Esophagus squamous epithelium (tissue), 5 donors: ENCODE measurements at places on chromosomes 12 and 14.

DNA sequence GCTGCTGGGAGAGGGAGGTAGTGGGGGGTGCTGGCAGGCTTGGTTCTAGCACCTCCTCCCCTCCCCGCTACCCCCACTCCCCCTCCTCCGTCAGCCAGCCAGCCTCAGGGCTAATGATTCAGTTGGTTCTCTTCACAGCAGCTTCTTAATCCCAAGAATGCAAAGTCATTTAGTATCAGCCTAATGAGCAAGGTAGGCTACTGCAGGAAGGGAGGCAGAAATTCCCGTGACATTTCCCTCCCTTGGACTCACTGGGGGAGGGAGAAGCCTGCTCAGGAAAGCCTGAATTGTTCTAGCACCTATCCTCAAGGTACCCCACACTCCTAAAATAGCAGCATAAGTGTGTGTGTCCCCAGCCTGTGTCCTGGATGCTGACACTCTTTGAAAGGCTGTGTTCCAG is 29.8 kb downstream of the ITPK1 start:
- H3K4me3 ChIP-seq = no peak overlapping the region
- no peak for DNase-seq
- H3K36me3 ChIP-seq = no peaks in the 10 kb centered on the region
- no peaks in the 10 kb centered on the region for H3K27me3 ChIP-seq
- H3K4me1 ChIP-seq = peaks cover 30% of the 10 kb centered on the region

GRCh38 chr12:109445191-109445609 is 31.9 kb downstream of the KCTD10 start:
- peaks cover 12% of the 10 kb centered on the region for H3K36me3 ChIP-seq
- H3K27ac ChIP-seq = no peak overlapping the region
- no peaks in the 10 kb centered on the region for H3K4me1 ChIP-seq

GRCh38 chr14:91858536-91859275 is 8.6 kb downstream of the TC2N start:
- H3K27ac ChIP-seq = no peak overlapping the region
- H3K4me3 ChIP-seq = no peak overlapping the region
- H3K4me1 ChIP-seq = peaks cover 25% of the 10 kb centered on the region
- no peaks in the 10 kb centered on the region for H3K36me3 ChIP-seq
- no peaks in the 10 kb centered on the region for H3K27me3 ChIP-seq

GRCh38 chr12:53972152-53972702 is 699 bp upstream of the HOXC11 start:
- no peak for DNase-seq
- no peak overlapping the region for H3K27ac ChIP-seq
- peaks cover 96% of the 10 kb centered on the region for H3K27me3 ChIP-seq
- peaks cover 20% of the 10 kb centered on the region for H3K4me1 ChIP-seq

GRCh38 chr12:1552171-1552570 is 42.2 kb downstream of the FBXL14 start:
- DNase-seq = no peak
- no peaks in the 10 kb centered on the region for H3K27me3 ChIP-seq

GRCh38 chr12:124326871-124327270 is 32.0 kb downstream of the RFLNA start:
- no peak overlapping the region for H3K4me3 ChIP-seq
- H3K36me3 ChIP-seq = peaks cover 86% of the 10 kb centered on the region
- peak overlapping the region; percentile 73 for H3K27ac ChIP-seq
- no peaks in the 10 kb centered on the region for H3K27me3 ChIP-seq
- H3K4me1 ChIP-seq = peaks cover 4% of the 10 kb centered on the region

GRCh38 chr14:36279306-36280190 is 40.9 kb downstream of the MBIP start:
- no peaks in the 10 kb centered on the region for H3K36me3 ChIP-seq
- no peak for DNase-seq
- H3K4me3 ChIP-seq = no peak overlapping the region
- H3K27me3 ChIP-seq = no peaks in the 10 kb centered on the region

- peak overlapping the region; percentile 99 for H3K27ac ChIP-seq
- peaks cover 23% of the 10 kb centered on the region for H3K36me3 ChIP-seq
- no peak for DNase-seq
- H3K27me3 ChIP-seq = no peaks in the 10 kb centered on the region
Observed at GRCh38 chr14:103628221-103628683, 759 bp upstream of the KLC1 start.
